ENCODE measurements at places on chromosomes 3 and 15.
A peak's percentile ranks its signal among the peaks of the same experiment; 100 is the strongest.

DNA sequence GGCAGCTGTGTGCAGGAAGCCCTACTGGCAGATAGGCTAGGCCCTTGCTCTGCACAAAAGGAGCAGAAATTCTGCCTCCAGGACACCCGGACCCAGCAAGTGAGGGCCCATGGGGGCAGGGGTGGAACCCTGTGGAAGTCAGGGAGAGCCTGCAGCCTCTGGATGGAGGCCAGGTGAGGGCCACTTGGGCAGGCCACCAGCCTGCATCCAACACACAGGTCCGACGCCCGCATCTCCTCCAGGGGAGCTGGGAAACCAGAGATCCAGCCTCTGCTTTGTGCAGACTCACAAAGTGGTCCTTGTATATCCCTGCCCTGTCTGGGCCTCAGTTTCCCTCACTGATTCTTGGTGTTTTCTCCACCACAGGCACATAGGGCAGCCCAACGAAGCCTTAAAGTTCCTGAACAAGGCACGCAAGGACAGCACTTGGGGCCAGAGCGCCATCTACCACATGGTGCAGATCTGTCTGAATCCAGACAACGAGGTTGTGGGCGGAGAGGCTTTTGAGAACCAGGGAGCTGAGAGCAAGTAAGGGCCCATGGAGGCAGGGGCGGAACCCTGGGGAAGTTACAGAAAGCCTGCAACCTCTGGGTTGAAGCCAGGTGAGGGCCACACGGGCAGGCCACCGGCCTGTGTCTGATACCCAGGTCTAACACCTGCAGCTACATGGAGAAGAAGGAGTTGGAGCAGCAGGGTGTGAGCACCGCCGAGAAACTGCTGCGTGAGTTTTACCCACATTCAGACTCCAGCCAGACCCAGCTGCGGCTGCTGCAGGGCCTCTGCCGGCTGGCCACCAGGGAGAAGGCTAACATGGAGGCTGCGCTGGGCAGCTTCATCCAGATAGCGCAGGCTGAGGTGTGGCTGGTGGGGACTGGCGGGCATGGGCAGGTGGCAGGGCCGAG, 16.6 kb downstream of the CSRNP1 start:
- no peak for DNase-seq

DNA sequence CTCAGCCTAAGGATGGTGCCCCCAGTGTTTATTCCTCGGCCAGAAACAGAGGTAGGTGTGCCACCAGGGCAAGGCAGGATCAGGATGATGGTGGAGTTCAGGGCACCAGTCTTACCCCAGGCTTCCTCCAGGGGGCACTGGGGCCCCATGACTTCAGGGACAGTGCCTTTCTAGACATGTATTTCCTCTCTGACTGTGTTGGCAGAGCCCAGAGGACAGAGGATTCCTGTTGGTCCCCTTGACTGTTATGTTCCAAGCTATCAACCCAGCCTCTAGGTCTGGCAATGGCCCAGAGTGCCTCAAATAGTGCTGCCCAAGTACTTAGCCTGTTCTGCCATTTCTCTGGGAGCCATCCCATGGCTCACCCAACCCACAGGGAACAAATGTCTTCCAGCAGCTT, 2.8 kb downstream of the HEMK1 start:
- peak; percentile 45 for DNase-seq

GRCh38 chr3:164940745-164941144, 137.6 kb downstream of the SI start:
- no peak for DNase-seq

DNA sequence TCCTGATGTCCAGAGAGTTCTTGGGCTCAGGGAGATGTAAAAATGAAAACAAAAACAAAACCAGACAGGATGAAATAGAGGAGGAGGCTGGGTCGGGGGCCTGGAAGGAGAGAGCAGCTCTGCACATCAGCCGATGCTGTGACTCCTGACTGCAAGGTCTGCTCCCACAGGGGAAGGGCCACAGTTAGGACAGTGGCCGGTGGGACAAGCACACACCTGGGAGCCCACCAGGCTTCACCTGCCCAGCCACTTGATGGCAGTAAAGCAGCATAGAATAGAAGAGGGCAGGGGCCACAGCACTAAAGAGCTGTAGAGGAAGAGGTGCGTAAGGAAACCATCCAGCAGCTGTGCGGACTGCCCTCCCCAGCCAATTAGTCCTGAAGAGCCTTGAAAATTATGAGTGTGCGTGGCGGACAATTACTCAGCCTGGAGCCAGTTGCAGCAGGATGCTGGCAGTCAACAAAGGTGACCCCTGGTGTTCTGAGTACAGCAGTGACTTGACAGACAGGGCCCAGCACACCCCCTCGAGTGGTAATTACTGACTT, 29.8 kb downstream of the ALS2CL start:
- peak; percentile 56 for DNase-seq

GRCh38 chr3:153385343-153385742, 223.3 kb downstream of the RAP2B start:
- no peak for DNase-seq

GRCh38 chr3:149886957-149887356, 73.9 kb downstream of the RNF13 start:
- no peak for DNase-seq

DNA sequence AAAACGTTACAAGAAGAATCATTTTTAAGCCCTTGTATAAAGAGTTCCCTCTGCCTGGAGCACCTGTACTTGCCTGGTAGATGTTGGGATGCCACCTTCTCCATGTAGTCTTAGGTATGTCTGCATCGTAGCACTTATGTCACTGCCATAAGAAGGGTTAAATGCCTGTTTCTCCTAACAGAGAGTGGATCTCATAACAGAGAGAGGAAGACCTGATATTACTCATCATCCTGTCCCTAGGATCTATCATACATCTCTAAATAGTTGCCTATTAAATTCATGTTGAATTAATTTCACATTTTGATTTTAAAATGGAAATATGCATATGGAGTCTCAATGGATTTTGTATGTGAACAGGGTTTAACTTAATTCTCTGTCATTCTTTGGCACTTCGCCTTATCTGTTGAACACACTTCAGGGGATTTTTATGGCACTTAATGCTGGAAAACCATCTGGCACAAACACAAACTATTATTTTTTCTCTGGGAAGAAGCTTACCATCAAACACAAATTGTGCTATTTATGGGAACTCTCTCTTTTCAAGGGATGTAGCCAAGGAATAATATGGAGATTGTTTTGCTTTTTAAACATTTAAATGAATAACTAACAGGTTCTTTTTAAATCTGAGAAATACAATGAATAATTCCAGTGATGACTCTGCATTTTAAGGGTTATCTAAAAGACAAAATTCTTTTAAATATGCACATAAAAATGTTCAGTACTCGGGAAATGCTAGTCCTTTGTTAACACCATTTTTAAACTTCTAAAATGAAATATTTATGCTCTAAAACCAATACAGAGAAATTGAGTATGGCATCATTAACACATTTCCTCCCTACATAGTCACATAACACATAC, 230.7 kb downstream of the ZNF385D start:
- no peak for DNase-seq

DNA sequence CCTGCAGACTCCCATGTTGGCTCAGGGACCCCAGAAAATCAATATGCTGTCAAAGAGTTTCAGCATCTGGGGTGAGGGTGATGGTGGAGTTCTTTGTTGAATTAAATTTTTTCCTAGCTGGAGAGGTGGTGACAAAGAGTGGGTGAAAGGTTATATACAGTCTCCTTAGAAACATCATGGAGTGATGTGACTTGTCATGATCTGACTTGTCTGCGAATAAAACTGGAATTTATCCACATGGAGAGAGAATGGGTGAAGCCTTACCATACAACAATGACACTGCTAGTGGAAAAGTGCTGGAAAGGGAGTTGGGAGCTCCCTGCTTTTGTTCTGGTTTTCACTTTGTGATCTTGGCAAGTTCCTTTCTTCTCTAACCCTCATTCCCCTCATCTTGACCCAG, 75.0 kb downstream of the ARNT2 start:
- DNase-seq = no peak

DNA sequence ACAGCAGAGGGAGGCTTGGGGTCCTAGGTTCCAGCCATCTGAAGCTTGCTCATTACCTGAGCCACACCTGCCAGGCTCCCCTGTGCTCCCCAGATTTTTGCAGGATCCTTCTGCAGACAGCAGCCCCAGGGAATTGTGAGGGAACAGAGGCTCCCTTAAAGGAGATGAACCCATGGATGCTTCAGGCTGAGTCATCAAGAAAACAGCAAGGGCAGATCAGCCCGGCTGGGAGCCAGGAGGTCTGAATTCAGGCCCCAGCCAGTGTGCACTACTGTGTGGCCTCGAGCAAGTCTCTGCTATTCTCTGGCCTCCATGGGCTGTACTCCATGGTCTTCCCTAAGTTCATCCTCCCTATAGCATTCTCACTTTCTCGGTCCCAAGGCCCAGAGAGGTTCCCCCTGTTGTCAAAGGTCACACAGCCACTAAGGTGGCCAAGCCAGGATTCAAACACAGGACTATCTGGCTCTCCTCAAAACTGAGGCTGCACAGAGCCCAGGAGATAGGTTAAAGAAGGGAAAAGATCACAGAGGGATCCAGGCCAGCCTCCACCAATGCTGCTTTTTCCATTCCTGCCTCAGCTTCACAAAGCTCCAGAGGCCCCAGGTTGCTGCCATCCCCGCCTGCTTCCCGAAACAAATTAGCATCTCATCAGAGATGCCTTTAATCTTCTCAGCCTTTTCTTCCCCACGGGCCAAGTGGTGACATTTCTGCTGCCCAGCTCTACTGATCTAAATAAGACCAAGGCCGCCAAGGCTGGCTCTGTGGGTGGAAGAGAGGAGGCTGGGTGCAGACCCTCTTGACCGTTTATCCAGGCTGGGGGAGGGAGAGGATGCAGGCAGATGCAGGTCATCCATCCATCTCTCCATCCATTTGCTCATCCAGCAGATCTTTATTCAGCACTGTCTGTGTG, 21.2 kb upstream of the GRIP2 start:
- DNase-seq = no peak

DNA sequence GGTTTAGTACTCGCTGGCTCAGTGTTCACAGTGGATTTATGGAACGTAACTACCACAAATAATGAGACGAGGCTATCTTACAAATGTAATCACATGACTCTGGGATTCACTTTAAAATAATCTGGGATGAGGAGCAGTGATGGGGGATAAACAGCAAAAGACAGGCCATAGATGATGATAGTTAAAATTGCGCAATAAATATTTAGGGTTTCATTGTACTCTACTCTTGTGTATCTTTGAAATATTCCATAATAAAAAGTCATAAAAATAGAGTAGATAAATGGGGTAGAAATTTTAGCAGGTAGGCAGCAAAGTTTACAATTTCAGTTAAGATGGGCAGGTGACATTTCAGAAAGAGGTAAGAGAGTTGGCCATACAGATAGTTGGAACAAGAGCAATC, 196.6 kb downstream of the KCNMB2 start:
- DNase-seq = no peak

DNA sequence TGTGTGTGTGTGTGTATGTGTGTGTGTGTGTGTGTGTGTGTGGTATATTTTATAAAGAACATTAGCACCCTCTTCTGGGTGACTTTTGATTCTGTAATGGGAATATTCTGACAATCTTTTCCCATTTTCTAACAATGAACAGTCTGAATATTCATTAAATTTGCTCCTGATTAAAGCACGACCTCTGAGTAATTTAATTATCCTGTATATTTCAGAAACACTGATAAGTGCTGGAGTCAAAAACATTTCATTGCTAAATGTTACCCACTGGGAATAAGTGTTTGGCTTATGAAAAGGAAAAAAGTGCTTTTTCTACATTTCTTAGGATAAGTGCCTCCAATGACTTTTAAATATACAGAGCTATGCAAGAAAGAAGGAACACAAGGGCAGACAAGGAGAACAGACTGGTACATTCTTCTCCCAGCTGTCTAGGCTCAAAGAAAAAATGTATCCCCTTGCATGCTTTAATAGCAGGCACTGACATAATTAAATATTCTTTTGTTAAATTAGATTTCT, 32.3 kb upstream of the SYNPR start:
- DNase-seq = no peak

DNA sequence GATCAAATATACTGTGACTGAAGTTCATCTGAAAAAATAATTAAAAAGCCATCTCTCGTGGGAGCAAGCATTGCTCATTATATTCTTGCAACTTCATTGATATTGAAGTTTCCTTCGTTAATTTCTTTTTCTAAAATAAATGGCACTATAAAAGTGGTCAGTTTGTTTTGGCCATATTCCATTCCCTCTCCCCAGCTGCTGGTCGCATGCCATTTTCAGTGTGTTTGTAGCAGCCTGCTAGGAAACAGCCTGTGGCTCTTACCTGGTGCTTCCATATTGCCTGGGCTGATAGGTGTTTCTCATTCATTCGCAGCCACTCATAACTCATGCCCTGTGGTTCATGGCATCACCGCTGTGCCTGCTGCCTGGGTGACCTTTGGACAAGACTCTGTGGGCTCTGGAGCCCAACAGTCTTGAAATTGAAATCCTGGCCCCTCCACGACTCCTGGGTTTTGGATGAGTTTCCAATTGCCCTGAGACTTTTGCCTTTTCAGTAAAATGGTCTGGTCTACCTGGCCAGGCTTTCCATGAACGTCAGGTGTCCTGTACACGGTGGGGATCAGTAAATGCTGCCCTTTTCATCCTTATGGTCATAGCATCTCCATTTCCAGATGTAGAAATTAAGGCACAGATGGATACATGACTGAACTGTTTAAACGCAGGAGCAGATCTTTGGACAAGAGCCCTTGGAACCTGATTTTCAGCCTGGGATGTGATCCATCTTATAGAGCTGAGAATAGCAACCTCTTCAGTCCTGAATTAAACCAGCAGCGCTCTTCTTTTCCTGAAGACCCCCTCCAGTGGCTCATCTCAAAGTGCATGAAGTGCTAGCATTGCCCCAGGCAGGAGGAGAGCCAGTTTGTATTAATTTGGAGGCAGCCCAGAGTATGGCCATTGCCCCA, 69.4 kb downstream of the SLCO3A1 start:
- no peak for DNase-seq

DNA sequence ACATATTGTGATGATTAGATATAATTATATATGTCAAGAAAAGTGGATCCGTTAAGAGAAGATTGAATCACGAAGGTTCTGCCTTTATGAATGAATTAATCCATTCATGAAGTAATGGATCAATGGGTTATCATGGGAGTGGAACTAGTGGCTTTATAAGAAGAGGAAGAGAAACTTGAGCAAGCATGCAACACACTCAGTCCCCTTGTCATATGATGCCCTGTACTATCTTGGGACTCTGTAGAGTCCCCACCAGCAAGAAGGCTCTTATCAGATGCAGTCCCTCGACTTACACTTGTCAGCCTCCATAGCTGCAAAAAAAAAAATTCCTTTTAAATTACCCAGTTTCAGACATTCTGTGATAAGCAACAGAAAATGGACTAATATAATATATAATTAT, 301.9 kb downstream of the RAP2B start:
- DNase-seq = no peak

DNA sequence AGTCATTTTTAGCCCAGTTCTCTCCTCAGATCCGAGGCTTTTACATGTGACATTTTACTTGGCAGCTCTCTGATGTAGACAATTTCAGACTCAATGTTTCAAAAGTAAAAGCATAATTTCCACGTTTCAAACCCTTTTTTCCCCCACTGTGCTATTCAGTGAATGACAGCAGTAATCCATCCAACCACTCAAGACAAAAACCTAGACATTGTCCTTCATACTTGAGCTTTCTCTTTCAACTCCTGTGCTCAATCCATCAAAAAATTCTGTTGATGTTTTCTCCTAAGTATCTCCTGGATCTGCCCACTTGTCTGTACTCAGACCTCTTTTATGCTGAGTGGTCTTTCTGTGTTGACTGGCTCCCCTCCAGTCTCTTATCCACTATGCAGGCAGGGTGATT, 214.7 kb downstream of the CHL1 start:
- no peak for DNase-seq

GRCh38 chr3:154794814-154795445, 285.2 kb upstream of the MME start:
- no peak for DNase-seq

GRCh38 chr3:171200052-171200749, 173.7 kb upstream of the SLC2A2 start:
- no peak for DNase-seq
